ENCODE measurements at places on chromosomes 6 and 20. TPM values are rescaled to one million over a fixed set of nuclear protein-coding genes. Genes with fewer than 3 reads are reported as not detected.

The GGT7 gene
- polyA plus RNA-seq: 20.5 TPM

The TTLL9 gene
- 0.29 TPM for polyA plus RNA-seq

The EPPIN gene
- polyA plus RNA-seq: not detected

The ZNF311 gene
- 1.6 TPM for polyA plus RNA-seq

The C20orf141 gene
- not detected for polyA plus RNA-seq

The VARS2 gene
- 30.7 TPM for polyA plus RNA-seq

The PRSS35 gene
- polyA plus RNA-seq: 18.8 TPM

The PPP2R5D gene
- polyA plus RNA-seq: 39.0 TPM

The PTCRA gene
- not detected for polyA plus RNA-seq

The TEAD3 gene
- 75.7 TPM for polyA plus RNA-seq

The CRISP2 gene
- polyA plus RNA-seq: not detected

The CBLN4 gene
- 0.23 TPM for polyA plus RNA-seq

The CCDC170 gene
- polyA plus RNA-seq: 0.49 TPM

The SERINC3 gene
- polyA plus RNA-seq: 52.6 TPM

- DNase-seq: no peak
Measured at GRCh38 chr6:132931936-132932514, 117.7 kb downstream of the RPS12 start.

GRCh38 chr6:121393731-121394505 is 41.5 kb upstream of the GJA1 start:
- no peak for DNase-seq

DNA sequence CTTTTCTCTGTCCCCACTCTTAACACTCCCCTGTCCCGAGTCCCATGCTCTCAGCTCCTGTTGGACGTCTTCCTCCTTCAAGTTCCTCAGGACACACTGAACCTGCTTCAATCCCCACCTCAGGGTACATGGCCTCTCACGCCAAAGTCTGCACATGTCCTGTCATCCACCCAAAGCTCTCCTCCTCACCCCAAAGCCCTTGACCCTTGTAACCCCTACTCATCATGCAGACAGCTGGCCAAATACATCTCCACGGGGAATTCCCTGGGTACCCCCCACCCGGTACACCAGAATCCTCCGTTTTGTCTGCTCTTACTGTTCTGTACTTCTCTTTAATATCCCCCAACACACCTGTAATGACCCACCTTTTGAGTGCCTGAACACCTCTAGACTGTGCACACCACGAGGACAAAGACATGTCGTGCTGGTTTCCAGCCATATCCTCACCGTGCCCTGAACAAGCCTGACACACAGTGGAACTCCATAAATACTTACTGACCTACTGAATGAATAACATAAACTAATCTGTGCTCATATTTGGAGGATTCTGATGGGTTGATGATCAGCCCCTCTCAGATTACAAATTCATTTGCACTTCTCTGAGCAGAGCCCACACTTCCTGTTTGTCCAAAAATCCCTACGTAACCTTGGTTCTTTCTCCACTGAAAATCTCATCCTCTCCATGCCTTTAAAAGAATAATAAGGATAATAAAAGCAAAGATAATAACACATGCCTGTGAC is 66.8 kb upstream of the EYA2 start:
- no peak for DNase-seq

GRCh38 chr20:64160526-64161355 is 3.5 kb upstream of the MYT1 start:
- DNase-seq: no peak

GRCh38 chr20:48788486-48789072 is 39.2 kb downstream of the PREX1 start:
- DNase-seq: no peak

DNA sequence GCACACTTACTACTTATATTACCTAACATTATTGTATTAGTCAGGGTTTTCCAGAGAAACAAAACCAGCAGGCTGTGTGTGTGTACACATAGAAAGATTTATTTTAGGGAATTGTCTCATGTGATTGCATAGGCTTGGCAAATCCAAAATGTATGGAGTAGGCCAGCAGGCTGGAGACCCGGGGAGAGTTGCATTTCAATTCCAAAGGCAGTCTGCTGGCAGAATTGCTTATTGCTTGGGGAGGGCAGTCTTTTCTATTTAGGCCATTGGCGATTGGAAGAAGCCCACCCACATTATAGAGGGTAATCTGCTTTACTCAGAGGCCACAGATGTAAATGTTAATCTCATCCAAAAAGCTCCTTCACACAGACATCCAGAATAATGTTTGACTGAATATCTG is 157.0 kb downstream of the ADGRG6 start:
- no peak for DNase-seq

GRCh38 chr6:169073311-169073710 is 180.3 kb downstream of the THBS2 start:
- no peak for DNase-seq

DNA sequence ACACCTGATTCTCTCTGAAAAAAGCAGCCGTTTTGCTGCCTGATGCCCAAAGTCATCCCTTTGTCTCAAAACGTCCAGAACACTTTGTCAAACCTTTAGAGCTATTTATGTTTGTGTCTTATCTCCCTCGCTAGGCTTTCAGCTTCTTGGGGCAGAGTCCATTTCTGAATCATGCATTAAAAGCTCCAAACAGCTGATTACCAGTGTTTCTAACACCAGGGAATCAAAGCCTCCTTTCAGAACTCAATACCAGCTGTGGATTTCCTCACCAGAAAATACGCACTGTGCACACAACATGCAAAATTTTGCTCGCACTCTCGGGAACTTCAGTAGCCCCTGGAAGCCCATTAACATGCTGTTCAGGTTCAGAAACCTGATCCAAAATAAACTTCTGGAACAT is 333.3 kb downstream of the HACE1 start:
- no peak for DNase-seq

DNA sequence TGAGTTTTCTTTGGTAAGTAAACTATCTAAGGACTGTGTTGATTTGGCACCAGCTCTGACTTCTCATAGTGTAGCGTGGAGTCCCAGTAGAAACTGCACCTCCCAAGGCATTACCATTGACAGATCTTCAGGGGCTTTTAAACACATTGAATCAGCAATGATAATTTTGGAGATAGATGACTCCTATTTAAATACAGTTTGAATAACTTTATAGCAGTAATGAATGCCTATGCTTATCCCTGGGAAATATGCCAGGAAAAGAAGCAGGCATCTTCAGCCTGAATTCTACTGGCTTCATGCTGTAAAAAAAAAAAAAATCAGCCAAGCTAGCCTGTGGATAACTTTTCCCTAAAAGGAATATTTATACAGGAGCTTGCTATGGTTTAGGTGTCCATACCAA is 895.9 kb downstream of the EYS start:
- DNase-seq: no peak

- DNase-seq: no peak
Measured at GRCh38 chr6:47262231-47262630, 47.5 kb downstream of the TNFRSF21 start.

DNA sequence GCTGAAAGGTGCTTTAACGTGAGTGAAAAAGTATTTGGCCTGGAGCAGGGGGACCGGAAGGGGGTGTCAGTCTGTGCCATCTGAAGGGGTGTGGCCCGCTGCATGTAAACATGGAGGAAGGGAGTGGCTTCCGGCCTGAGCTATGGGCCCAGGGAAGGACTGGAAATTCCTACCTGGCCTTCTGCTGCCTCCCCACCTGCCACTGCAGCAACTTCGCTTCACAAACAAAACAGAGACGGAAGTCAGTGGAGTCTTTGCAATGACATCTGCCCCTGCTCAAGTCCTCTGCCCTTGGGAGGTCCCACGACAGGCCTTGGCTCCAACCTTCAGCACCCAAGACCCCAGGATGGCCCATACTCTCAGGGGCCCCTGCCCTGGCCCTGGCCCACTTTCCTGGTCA is 28.1 kb upstream of the FOXP4 start:
- DNase-seq: no peak

- no peak for DNase-seq
Measured at GRCh38 chr6:165060720-165061119, 248.7 kb downstream of the C6orf118 start.

DNA sequence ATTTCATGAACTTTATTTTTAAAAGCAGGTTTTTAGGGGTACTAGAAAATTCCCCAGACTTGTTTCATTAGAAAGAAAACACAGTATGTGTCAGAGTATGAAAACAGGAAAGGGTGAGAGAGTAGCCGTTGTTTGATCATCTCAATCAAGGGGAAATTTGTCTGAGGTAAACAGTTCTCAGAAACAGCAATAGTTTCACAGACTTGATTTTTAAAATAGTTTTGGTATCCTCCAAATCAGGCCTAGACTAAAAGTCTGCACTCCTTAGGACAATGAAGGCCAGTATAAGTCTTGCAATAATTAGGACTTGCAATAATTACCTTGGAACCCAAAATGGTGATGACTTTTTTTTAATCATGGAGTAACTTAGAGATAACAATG is 176.6 kb upstream of the TAB2 start:
- no peak for DNase-seq

DNA sequence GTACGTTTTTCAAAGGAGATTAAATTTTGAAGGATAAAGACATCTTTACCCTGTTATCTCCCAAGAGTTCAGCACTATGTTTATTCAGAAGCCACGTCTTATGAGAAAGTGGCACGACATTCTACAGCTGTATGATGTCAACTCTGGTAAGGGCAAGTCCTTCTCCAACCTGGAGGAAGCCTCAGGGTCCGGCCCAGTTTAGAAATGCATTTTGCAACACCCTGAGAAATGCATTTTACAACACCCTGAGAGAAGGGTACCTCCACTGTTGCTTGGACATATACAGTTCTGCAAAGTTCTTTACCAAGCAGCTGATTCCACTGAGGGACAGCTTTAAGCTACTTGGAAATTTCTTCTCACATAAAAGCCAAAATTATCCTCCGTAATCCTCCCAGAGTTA is 17.5 kb downstream of the NAPB start:
- no peak for DNase-seq

- DNase-seq: no peak
Measured at GRCh38 chr6:122202576-122203137, 196.8 kb upstream of the HSF2 start.

DNA sequence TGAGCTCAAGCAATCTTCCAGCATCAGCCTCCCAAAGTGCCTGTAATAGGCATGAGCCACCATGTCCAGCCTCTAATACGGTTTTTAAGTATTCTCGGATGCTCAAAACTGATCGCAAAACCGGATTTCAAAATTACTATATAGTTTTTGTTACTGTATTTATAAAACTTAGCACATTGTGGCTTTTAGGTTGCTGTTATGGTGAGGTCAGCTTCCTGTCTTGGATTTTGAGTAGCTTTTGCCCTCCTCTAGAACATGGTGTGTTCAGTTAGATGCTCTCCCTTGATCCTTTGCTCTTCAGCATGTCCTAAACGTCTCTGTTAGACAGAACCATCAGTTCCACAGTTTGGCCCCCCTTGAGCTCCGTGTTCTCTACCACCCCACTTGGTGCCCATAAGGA is 96.2 kb downstream of the RPP40 start:
- no peak for DNase-seq

- no peak for DNase-seq
Measured at GRCh38 chr20:38304845-38305447, 990 bp downstream of the BPI start.

DNA sequence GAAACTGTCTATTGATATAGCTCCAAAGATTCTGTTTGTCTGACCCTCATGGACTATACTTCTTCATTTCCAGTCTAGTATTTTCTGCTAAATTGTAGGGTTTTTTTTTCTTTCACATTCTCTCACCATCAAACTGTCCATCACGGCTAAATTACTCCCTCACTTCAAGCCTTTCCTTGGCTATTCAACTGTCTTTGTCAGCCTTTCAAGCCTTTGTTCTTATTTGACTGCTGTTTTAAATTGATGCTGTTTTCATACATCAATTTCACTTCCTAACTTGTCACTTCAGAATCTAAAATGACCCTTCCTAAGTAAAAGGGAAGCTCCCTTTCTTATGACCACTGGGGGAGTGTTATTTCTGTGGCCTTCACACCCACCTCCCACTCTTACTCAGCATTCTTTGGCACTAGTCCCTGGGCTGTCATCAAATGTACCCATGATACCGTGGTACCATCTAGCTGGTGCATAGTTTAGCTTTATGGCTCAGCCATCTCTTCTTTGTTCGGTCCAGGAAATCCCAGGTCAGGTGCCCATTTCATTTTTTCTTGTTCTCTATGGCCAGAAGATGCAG is 8.6 kb downstream of the GJA1 start:
- no peak for DNase-seq

DNA sequence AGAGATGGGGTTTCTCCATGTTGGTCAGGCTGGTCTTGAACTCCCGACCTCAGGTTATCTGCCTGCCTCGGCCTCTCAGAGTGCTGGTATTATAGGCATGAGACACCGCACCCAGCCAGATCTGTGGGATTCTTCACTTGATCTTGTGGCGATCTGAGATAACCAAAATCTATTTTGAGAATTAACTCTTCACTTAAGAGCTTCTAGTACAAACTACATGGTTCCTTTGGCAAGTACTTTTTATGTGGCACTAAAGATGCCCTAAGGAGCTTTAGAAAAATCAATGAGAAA is 37.8 kb upstream of the TFB1M start:
- no peak for DNase-seq

- DNase-seq: no peak
Measured at GRCh38 chr6:133610227-133610840, 278.6 kb upstream of the TCF21 start.

GRCh38 chr20:16350465-16350864 is 222.8 kb downstream of the KIF16B start:
- DNase-seq: no peak

DNA sequence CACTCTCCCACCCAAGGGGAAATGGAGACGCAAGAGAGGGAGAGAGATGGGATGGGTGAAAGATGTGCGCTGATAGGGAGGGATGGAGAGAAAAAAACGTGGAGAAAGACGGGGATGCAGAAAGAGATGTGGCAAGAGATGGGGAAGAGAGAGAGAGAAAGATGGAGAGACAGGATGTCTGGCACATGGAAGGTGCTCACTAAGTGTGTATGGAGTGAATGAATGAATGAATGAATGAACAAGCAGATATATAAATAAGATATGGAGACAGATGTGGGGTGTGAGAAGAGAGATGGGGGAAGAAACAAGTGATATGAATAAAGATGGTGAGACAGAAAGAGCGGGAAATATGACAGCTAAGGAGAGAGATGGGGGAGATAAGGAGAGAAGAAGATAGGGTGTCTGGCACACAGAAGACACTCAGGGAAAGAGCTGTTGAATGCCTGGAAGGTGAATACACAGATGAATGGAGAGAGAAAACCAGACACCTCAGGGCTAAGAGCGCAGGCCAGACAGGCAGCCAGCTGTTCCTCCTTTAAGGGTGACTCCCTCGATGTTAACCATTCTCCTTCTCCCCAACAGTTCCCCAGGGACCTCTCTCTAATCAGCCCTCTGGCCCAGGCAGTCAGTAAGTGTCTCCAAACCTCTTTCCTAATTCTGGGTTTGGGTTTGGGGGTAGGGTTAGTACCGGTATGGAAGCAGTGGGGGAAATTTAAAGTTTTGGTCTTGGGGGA is 754 bp downstream of the TNF start:
- no peak for DNase-seq

DNA sequence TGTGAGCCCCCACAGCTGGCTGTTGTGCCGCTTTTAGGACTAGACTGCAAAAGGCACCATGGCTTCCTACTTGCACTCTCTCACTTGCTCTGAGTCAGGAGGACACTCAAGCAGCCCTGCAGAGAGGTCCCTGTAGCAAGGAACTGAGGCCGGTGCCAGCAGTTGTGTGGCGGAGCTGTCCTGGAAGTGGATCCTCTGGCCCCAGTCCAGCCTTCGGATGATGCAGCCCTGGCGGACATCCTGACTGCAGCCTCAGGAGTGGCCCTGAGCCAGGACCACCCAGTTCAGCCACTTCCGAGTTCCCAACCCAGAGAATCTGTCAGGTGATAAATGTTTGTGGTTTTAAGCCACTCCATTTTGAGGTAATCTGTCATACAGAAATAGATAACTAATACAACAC is 17.5 kb downstream of the CTCFL start:
- DNase-seq: no peak

- no peak for DNase-seq
Measured at GRCh38 chr6:34476921-34477320, 11.0 kb downstream of the PACSIN1 start.
